Stimulated activated naive CD8-positive, alpha-beta T cell treated with anti-CD3 and anti-CD28 coated beads, Interleukin-15, amount 100 ng/mL, for 72 hours (primary cell): ENCODE measurements at places on chromosomes 11 and 22.
A peak's percentile ranks its signal among the peaks of the same experiment; 100 is the strongest.

- peak; percentile 24 for DNase-seq
Observed at GRCh38 chr11:9972989-9973388, 309.1 kb downstream of the SWAP70 start.

DNA sequence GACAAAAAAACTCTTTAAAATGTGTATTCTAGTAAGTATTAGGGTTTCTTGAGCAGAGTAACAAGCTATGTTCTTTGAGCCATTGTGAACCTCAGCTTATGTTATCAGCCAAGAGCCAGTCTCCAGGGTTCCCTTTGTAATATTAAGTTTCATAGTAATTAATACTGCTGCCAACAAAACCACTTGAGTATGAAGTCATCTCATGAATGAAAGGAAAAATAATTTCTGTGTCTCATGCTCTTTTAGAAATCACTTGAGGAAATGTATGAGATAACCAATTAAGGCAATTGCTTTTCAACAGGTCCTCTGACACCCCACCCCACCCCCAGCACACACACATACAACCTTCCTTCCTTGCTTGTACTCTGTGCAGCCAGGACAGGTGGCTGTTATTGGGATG is 59.9 kb downstream of the BBOX1 start:
- DNase-seq, result no peak

DNA sequence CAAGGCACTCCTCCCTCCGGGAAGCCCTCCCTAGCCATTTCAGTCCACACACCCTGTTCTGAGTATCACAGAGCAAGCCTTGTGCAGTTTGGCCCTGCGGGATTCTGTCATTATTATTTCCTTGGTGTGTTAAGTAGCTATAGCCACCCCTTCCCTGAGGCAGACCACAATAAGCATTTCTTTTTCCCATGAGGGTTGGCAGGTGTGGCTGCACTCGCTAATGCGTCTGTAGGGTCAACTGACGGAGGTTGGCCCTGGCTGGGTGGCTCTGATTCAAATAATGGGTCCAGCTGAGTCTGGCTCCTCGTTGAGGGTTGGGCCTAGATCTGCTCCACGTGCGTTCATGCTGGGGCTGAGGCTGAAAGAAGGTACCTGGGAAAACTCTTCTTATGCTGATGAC is 5.1 kb downstream of the F2 start:
- DNase-seq, result no peak

- DNase-seq, result peak; percentile 39
Observed at GRCh38 chr11:95092549-95093324, 3.1 kb downstream of the ENDOD1 start.

GRCh38 chr11:128181088-128181480 is 406.3 kb downstream of the ETS1 start:
- no peak for DNase-seq

DNA sequence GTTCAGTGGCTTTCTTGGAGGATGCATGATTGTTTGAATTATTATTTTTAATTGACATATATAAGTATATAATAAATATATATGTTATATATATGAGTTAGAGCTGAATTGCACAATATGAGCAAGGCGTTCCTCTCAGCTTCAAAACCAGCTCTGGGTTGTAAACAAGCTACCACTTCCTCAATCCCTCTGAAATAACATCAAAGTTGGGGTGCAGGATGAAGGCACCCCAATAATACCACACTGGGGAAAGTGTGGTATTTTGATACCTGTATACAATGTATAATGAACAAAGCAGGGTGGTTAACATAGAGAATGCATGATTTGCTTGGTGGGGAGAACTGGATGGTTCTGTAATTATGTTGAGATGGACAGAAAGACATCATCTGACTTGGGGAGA is 1.7 kb upstream of the SORL1 start:
- no peak for DNase-seq

DNA sequence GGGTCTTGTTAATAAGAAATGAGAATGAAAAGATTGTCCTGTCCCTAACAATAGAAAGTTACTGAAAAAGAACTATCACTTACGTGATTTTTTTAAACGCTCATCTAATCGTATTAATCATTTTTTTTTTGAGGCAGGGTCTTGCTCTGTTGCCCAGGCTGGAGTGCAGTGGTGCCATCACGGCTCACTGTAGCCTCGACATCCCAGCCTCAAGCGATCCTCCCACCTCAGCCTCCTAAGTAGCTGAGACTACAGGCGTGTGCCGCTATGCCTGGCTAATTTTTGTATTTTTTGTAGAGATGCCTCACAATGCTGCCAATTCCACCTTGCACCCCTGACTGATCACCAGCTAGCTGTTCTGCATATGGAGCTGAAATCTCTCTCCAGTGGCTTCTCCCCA is 15.7 kb downstream of the PDGFB start:
- DNase-seq, result no peak

GRCh38 chr11:44758983-44759382 is 32.2 kb downstream of the TSPAN18 start:
- DNase-seq, result no peak
